Epithelial cell of prostate (primary cell): ENCODE measurements at places on chromosomes 1 and 21.

DNA sequence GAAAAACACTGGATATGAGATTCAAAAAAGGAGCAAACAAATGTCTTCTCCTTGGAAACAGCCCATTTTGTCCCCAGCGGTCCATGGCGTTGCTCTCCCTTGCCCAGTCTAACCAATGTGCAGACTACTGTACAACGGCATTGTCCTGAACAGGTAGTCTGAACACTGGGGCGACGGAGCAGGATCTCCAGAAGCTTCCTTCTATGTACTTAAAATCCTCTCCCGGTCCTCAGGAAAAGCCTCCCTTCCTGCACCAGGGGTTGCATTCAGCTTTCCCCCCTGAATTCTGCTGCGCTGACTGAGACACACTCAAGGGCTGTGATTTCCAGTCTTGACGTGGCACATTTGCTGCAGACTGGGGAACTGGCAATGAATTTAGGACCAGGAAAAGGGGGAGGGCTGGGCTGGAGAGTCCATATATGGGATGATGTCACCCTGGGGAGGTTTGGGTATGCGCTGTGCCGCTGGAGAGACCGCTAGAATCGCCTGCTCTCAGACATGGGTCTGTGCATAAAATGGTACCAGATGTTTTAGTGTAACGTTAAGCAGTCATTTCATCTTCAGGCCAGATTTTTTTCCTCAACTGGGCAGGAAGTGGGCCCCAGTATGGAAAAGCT lies 275.9 kb upstream of the C1orf105 start:
- DNase-seq: no peak

DNA sequence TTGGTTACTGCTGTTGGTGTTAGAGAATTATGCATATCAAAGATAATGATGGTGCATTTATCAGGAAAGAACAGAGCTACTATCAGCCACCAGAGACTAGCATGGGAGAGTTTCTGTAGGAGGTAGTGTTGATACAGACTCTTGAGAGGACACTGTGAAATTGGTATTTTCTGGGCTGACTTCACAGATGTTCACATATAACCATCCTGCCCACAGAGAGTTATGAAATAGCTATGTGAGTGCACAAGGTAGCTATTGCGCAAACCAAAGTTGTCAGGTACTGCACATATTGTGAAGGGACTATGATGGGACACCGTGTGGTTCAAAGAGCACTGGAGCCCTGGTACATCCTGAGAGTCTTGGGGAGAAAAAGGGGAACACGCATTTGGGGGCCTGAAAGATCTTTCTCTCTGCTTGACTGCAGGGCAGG lies 1.4 kb upstream of the TLCD4 start:
- DNase-seq: no peak

GRCh38 chr1:233641029-233641428 lies 27.1 kb downstream of the KCNK1 start:
- DNase-seq: no peak

DNA sequence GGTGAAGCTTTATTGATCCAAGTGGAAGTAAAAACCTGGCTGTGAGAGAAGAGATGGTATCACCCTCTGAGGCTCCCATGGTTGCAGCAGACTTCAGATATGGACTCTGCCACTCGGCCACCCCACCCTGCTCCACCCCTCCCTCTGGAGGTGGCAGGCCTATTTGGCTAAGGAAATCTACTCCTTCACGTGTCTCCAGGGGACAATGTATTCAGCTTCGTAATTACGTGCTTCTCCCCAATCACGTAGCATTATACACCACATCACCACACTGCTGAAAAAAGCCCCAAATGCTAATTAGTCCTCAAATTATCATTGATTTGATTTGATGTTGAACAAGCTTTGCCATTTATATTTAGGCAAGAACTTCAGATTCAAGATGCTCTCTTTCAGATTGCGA lies 220.7 kb downstream of the OMA1 start:
- no peak for DNase-seq

DNA sequence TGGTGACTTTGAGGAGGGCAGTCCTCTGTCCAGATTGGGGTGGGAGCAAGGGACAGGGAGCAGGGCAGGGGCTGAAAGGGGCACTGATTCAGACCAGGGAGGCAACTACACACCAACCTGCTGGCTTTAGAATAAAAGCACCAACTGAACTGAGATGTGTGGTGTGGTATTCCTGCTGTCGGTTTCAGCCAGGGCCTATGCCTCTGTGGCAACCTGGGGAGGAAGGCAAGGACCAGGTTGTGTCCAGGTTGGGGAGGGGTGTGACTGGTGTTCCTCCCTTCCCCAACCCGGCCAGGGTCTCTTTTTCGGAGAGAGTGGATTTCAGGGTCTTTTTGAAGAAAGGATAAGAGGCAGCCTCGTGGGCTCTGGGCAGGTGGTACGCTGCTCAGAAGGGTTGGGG lies 6.3 kb downstream of the PROK1 start:
- no peak for DNase-seq
